ENCODE measurements at places on chromosomes 11 and 22.

- no peak for DNase-seq
Observed at GRCh38 chr22:18999008-18999407, 62.9 kb upstream of the PRODH start.

DNA sequence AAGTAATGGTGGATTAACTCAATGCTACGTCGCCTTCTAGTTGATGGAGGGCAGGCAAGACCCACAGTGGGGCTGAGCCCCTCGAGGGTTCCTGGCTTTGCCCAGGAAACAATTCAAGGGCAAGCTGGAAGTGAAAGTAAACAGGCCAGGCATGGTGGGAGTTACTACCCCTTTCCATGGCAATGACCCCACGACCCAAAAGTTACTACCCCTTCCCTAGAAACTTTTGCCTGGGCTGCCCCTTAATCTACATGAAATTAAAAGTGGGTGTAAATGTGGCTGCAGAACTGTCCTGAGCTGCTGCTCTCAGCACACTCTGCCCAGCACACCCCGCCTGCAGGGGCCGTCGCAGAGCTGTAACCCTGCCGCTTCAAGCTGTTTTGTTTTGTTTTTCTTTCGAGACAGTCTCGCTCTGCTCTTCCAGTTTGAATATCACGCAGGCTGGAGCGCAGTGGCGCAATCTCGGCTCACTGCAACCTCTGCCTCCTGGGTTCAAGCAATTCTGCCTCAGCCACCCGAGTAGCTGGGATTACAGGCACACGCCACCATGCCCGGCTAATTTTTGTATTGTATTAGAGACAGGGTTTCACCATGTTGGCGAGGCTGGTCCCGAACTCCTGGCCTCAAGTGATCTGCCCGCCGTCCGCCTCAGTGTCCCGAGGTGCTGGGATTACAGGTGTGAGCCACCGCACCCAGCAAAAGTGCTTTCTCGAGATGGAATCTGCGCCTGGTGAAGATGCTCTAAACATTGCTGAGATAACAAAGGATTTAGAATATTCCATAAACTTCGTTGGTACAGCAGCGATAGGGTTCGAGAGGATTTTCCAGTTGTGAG, 5.9 kb upstream of the RNH1 start:
- DNase-seq = no peak

- no peak for DNase-seq
Observed at GRCh38 chr11:71265559-71266092, 13.2 kb upstream of the SHANK2 start.

DNA sequence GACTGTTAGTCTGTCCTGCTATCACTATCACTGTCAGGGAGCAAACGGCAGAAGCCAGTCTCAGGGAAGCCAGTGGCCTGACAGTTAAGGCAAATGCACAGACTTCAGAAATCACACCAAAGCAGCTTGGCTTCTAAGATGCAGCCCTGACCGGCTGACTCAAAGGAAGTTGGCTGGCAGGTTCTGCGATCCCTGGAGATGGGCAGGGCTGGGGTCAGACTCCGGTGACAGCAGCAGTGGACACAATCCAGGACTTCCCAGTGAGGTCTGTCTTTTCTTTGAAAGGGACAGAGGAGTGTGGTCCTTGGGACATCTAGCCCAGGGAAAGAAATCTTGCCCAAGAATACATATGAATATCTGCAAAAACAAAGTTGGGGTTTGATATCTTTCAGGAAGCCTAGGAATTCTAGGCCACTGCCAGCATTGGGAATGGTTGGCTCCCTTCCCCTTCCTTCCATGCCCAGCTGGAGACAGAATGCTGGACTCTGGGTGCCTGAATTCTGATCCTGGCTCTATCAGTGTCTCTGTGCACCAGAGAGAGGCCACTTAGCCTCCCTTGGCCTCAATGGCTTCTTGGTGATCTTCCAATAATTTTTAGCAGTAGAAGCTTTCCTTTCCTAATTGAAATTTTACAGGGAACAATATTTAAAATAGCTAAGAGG, 108.9 kb downstream of the KIRREL3 start:
- peak; percentile 40 for DNase-seq

DNA sequence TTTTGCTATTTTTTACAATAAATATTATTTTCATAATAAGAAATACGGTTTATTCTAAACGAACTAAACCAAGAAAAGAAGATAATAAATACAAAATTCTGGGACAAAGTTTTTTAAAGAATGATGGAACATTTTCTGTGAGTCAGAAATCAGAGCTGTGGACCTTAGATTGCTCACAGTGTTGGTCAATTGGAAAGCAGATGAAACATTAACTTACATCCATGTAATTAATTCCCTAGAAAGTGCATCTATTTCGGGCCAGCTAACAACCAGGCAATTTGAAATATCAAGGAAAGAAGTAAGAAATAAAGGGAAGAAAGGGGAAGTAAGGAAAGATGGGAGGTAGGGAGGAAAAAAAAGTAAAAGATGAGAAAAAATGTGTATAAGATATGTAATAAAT, 1569.8 kb upstream of the TENM4 start:
- DNase-seq = no peak

- DNase-seq = no peak
Observed at GRCh38 chr11:72321381-72321996, 77.5 kb upstream of the PHOX2A start.

DNA sequence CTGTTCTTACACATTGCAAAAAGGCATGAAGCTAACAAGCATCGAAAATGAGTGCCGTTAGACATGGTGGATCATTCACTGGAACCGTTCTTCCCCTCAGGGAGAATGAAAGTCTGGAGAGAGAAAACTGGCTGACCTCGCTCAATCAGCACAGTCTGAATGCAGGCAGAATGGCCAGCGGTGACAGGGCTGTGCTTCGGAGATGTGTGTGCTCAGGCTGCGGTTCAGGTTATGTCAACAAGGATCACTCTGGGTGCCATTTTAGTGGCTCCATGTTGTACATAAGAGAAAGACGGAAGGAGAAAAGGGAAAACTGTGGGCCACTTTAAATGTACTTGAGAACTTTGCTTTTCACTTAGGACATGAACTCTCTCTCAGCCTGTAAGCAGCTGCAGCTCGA, 749.8 kb upstream of the ARHGAP42 start:
- no peak for DNase-seq

DNA sequence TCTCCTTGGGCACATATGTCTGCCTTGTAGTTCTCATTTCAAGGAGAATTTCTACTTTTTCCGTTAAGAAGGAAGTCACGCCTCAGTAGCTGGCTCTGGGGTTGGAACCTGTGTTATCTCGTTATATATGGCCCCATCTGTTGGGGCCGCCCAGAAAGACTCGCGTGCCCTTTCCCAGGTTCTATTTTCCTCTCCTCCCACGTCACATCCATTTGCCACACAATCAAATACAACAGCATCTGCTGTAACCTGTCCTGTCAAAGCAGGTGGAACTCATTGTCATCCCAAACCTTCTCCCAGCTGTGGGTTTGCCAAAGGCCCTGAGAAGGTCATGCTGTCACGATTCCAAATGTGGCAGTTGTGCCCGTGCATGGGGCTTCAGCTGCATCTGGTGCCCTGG, 213.1 kb upstream of the ZBED5 start:
- no peak for DNase-seq

GRCh38 chr22:23787600-23787896, 782 bp downstream of the SMARCB1 start:
- DNase-seq = no peak

- DNase-seq = peak; percentile 9
Observed at GRCh38 chr22:29907753-29908515, 25.0 kb downstream of the MTMR3 start.
